ENCODE measurements at places on chromosomes 3 and 15.
A peak's percentile ranks its signal among the peaks of the same experiment; 100 is the strongest.

GRCh38 chr3:136725468-136725867 is 26.7 kb downstream of the STAG1 start:
- no peak for DNase-seq

DNA sequence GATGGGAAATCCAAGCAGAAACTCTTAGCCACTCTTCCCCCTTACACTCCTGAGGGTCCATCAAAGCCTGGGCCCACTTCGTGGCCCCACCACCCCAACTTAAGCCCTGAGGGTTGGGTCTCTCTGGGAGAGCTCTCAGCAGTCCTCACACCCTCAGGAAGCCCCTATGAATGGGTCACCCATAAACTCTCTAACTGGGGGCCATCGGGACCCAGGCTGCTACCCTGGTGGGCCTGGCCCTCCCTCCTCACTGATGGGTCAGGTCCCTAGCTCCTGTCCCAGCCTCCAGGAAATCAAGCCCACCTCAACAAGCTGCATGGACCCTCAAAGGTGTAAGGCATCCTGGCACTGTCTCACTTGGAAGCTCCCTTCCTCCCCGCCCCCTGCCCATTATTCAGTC is 19.4 kb downstream of the SH2D7 start:
- DNase-seq: no peak

GRCh38 chr3:121980450-121980796 is 41.6 kb downstream of the ILDR1 start:
- no peak for DNase-seq

- peak; percentile 60 for DNase-seq
Measured at GRCh38 chr3:142168514-142168913, 19.2 kb upstream of the TFDP2 start.

All from GM23338 (cell line).